ENCODE measurements at places on chromosomes 5 and 9. TPM values are rescaled to one million over a fixed set of nuclear protein-coding genes. Genes with fewer than 3 reads are reported as not detected.

ZNF366 gene
- total RNA-seq, result 3.9 TPM

GRCh38 chr9:33153666-33154065 lies 13.5 kb downstream of the B4GALT1 start:
- no peak for DNase-seq

DNA sequence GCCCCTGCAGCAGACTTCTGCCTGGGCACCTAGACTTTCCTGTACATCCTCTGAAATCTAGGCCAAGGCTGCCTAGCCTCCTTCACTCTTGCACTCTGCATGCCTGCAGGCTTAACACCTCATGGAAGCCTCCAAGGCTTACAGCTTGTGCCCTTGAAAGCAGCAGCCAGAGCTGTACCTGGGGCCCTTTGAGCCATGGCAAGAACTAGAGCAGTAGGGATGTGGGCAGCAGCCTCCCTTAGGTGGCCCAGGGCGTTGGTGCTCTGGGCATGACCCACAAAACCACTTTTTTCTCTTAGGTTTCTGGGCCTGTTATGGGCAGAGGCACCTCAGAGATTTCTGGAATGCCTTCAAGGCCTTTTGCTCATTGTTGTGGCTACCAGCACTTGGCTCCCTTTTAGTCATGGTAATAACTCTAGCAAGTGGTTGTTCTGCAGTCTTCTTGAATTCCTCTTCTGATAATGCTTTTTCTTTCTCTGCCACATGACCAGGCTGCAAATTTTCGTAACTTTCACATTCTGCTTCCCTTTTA lies 606.2 kb downstream of the TLE4 start:
- DNase-seq, result no peak

DNA sequence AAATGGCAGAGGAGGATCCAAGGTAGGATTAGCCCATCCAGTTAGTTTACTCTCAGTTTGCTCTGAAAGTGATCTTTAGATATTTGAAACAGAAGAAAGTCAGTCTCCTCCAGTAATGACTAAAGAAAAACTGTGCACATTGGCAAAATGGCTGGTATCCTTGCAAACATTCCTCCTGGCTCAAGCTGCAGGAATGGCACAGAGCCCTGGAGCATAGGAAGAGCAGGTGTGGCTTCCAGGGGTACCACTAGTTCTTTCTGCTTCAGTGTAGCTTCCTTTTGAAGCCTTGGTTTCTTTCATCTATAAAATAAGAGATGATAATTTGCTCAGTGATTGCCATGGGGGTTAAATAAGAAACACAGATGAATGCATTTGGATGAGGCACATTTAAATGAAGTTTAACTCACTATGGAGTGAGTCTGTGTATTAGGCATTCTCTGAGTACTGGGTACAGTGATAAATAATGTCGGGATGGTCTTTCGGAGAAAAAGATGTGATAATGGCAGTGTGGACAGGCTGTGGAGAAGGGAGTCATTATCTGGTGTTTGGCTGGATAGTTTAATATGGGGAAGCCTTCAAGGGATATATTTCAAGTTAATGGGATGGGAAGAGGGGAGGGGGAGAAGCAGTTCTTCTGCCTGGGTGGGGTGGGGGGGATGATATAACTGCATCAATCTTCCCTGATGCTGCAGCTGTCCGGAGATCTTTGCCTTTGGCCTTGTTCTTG lies 217.3 kb upstream of the KLF4 start:
- DNase-seq, result no peak

DNA sequence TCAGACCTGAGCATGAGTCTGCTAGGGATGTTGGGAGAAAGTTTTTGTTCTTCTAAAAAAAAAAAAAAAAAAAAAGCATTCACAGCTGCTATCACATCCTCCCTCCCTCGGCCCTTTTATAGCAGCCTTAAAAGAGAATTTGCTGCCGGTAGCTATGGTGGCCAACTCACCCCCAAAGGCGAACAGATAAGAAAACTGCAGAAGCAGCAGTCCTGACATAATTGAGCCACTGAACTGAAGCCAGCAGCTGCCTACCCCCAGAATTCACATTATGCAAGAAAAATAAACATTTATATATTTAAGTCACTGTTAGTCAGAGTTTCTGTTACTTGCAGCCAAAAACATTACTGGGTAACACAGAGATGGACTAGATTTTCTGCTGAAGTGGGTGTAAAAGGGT lies 124.3 kb upstream of the SMARCA2 start:
- no peak for DNase-seq

DNA sequence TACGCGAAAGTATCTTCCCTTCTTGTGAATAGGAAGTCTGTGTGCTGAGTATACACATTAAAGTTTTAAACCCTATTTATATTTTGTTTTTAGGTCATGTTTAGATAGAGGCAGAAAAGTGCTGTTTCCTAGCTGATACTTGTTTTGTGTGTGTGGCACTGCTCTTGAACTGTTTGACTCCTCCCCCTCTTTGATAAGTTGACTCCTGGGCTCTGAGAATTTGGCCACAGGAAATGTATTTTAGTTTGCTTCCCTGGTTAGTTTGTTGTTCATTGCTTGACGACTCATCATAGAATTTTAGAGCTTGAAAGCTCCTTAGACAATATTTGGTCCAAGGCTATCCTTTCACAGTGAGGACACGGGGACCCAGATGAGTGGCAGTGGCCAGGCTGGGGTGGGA lies 2.0 kb upstream of the CDC14B start:
- DNase-seq, result no peak

BHMT2 gene
- 5.1 TPM for total RNA-seq

DNA sequence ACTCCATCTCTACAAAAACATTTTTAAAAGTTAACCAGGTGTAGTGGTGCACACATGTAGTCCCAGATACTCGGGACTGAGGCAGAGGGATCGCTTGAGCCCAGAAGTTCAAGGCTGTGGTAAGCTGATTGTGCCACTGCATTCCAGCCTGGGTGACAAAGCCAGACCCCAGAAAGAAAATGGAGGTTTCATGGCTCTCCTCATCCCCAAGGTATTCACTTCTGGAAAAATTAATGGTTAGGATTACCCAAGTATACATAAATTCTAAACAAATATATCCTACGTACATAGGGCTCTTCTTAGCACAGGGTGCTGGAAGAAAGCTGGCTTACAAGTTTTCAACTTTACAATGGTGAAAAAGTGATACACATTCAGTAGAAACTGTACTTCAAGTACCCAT lies 18.6 kb upstream of the RECK start:
- no peak for DNase-seq

- peak; percentile 89 for DNase-seq
Observed at GRCh38 chr5:159510282-159510681, 180.0 kb upstream of the IL12B start.

PGM5 gene
- 94.5 TPM for total RNA-seq

DNA sequence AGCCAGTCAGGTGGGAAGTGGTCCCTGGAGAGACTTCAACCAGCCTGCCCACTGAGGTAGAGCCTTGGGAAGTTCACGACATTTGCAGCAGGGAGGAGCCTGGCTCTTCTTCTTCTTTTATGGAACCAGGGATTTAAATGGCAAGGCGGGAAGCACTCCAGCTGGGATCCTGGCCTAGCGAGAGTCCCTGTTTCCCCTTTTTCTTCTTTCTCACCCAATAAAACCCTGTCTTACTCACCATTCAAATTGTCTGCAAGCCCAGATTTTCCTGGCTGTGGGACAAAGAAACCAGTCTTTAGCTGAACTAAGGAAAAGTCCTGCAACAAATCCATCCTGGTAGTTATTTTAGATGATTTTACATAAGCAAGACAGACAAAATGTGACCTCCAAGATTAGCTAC lies 503.7 kb downstream of the CDH10 start:
- peak; percentile 15 for DNase-seq

- no peak for DNase-seq
Observed at GRCh38 chr5:1014781-1015221, 6.2 kb downstream of the NKD2 start.

IL3 gene
- total RNA-seq, result not detected

ZDHHC11B gene
- 5.3 TPM for total RNA-seq

GRCh38 chr5:124050120-124050770 lies 538.3 kb downstream of the CSNK1G3 start:
- DNase-seq, result no peak

TRMO gene
- 13.7 TPM for total RNA-seq

DNA sequence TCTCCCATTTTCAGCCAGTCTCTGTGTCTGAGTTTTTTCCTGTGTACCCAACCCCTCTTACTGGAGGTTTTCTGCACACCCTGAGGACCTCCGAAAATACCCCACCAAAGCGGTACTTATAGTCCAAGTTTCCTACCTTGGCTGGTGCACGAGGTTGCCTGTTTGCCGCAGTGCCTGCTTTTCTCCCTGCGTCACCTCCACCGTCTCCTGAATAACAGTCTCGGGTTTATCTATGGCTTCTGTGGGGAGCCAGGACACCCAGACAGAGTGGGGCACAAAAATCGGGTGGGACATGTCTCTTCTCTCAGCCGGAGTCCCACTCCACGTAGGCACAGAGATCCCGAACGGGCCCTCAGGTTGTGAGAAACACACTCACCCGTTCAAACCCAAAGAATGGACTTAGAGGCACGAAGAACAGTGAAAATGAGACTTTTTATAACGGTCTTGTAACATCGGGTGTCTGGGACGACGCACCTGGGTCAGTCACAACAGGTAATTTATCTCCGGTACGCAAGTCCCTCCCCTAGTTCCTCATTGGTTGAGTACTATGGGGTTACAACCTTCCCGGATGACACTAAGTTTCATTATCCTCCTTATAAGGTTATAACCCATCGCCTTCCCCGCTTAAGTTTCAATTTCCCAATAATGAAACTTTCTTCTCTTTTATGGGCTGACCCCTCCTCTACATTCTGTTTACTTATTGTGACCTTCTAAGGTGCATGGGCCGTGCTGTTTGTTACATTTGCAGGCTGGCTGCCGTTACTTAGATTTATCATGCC lies 970.2 kb upstream of the COX7C start:
- no peak for DNase-seq

DNA sequence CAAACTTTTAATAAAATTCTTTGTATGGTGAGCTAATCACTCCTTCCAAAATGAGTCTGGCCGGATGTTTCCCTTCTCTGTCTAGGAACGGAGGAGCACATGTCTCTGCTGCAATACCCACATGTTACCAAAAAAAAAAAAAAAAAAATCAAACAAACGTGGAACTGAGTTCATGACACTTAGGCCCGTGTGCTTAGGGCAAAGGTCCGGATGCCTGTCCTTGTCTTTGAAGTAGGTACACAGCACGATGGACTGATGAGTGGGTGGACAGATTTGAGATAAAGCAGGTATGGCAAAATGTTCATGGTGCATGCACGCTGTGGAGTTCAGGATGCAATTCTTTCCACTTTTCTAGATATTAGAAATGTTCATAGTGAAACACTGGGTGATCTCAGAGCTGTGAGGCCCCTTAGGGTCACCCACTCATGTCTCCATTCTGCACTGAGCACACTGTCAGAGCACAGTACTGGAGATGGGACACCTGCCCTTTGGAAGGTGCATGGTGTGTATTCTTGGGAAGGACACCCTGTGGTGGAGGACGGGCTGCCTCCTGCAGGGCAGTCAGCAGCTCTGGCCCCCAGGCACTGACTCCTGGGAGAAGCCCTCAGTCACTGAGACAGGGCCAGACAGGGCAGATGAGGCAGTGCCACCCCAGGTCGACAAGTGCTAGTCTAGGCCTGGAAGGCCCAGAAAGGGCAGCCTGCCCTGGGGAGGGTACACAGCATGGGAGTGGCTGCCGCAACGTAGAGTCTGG lies 43.6 kb downstream of the GADD45G start:
- no peak for DNase-seq

DNA sequence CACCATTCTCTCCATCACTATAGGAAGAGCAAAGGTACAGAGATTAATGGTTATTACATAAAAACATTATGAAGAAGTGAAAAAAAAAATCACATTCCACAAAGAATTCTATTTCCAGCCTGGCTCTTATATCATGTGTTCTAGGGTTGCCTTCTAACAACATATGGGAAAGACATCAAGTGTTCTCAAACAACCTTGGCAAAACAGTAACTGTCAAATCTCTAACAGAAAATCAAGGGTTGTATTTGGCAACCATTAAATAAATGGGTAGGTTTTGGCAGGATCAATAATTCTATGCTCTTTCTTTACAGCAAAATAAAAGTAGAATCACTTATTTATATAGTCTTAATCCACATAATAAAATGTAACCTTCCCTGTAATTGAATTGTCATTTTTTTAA lies 728.9 kb downstream of the MAT2B start:
- DNase-seq, result peak; percentile 25

GLIPR2 gene
- total RNA-seq, result 49.3 TPM

GRCh38 chr5:149581192-149581861 lies at the start of gene ARHGEF37:
ARHGEF37 (plus strand) TSS chr5:149581498; CDS start chr5:149597770, 16,272 bp downstream.
- peak; percentile 85 for DNase-seq

SLC27A6 gene
- total RNA-seq, result 11.2 TPM

- peak; percentile 64 for DNase-seq
Observed at GRCh38 chr5:146541958-146542849, 26.2 kb upstream of the GPR151 start.

DNA sequence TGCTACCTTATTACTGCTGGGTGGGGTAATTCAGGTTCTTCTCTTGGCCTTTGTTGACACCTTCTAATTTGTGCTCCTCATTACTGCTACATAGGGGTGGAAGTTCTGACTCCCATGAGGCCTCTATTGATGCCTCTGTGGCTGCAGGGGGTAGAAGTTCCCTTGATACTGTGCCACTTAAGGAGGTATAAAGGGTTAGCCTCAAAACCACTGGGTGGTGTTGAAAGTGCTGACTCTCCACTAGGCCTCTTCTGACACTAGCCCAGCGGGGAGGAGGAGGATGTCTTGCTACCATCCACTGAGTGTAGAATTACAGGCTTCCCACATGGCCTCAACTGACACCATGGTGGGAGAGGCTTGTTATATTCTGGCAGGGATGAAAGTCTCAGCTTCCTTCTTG lies 36.7 kb upstream of the CCDC112 start:
- no peak for DNase-seq

GRCh38 chr9:120242116-120242811 lies 337.7 kb downstream of the CDK5RAP2 start:
- no peak for DNase-seq

DNA sequence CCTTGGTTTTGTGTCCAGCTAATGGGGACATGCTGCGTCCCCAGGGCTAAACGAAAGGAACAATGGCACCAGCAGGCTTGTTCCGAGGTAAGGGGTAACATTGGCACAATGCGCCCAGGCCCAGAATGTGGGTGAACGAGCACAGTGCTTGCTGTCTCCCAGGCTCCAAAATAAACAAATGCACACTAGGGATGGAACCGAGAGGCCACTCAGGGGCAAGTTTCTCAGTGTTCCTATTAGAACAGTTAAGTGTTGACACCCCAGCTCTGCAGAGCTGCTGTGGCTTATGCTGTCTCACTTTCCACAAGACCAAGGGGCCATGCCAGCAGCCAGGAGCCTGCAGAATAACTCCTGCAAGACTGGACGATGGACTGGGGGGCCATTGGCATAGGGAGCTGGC lies 492.4 kb downstream of the GADD45G start:
- no peak for DNase-seq

GRCh38 chr5:17813214-17813613 lies 179.0 kb downstream of the TAF11L14 start:
- no peak for DNase-seq

POU5F2 gene
- 5.7 TPM for total RNA-seq

CDX1 gene
- 0.31 TPM for total RNA-seq

SLC22A4 gene
- 1.7 TPM for total RNA-seq

- no peak for DNase-seq
Observed at GRCh38 chr5:93186076-93186682, 394.8 kb downstream of the NR2F1-AS1 start.

TMEFF1 gene
- total RNA-seq, result 3.0 TPM

- no peak for DNase-seq
Observed at GRCh38 chr5:54754420-54754819, 231.0 kb downstream of the ESM1 start.

- DNase-seq, result no peak
Observed at GRCh38 chr5:105931881-105932421, 1738.8 kb downstream of the EFNA5 start.

NDUFA8 gene
- 39.9 TPM for total RNA-seq

- peak; percentile 24 for DNase-seq
Observed at GRCh38 chr5:102799017-102799416, 43.9 kb downstream of the PAM start.

Data from tongue (tissue), 3 donors.